ENCODE measurements at places on chromosomes 12 and 14.

GRCh38 chr12:57756406-57757341, 1.8 kb downstream of the MARCHF9 start:
- DNase-seq: no peak

- peak; percentile 14 for DNase-seq
These were observed 2.4 kb upstream of the MIPOL1 start for GRCh38 chr14:37195327-37195726.

DNA sequence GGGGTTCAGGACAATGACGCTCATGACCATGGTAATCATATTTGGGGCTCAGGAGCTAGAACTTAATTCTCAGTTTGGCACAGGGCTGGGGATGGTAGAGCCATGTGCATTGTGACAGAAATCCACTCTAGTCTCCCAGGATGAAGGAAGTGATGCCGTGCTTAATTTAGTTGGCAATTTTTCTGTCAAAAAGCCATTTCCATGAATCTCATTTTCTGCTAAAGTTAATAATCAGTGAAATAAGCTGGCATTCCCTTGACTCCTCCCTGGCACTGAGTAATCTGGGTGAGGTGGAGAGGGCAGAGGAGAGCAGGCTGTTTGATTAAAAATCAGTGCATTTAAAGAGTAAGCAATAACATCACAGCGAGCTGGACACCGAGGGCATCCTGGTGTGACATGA, 45.0 kb upstream of the GPR68 start:
- no peak for DNase-seq

GRCh38 chr12:16348435-16349130, 1.1 kb downstream of the MGST1 start:
- DNase-seq: no peak

- no peak for DNase-seq
These were observed 20.2 kb downstream of the CD163 start for GRCh38 chr12:7483343-7483742.

- no peak for DNase-seq
These were observed 13.1 kb downstream of the ZFYVE21 start for GRCh38 chr14:103728721-103729120.

- peak; percentile 67 for DNase-seq
These were observed 259.5 kb upstream of the E2F7 start for GRCh38 chr12:77324763-77325468.

GRCh38 chr14:73741876-73742519, 27.8 kb upstream of the PNMA1 start:
- DNase-seq: no peak

DNA sequence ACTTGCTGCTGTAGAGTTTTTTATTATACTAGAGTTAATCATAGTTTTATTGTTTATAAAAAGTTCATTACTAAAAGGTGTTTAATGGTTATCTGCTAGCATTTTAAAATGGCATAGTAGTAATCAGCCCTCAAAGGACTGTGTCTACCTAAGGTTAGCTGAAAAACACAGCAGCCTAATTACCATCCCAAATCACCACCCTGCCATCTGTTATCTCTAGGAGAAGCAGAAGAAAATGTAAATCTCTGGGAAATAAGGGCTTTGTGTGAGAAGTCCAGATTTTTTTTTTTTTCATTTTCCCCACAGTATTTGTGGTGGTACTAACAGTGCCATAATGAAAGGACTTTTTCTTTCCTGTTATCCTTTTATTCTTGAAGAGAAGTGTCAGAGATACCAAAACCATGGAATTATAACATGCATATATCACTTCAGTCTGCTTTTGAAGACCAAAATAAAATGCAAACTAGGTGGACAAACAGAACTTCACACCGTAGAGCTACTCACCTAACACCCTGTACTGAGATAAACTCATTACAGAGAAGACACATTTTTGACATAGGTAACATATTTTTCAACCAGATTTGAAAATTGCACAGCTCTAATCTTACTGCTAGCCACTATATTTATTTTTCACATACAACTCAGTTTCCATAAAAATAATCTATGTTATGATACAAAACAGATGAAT, 876.2 kb downstream of the C12orf50 start:
- DNase-seq: no peak

- DNase-seq: no peak
These were observed 48.4 kb upstream of the IFNG-AS1 start for GRCh38 chr12:67940780-67941243.

DNA sequence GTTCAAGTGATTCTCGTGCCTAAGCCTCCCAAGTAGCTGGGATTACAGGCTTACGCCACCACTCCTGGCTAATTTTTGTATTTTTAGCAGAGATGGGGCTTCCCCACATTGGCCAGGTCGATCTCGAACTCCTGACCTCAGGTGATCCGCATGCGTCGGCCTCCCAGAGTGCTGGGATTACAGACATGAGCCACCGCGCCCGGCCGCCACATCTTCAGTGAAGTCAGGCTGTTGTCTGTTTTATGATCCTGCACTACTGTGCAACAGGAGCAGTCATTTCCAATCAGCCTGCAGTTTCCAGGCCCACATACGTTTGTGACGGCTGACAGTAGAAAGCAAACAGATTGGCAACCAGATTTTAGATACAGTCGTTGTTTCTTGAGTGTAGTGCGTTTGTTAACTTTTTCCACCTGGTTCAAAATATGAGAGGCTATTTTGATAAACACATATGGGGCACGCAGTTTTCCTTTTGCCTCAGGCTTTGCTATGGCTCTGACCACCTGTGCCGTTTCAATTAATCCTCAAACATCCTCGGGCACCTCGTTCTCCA, 74.8 kb downstream of the LGMN start:
- DNase-seq: no peak

DNA sequence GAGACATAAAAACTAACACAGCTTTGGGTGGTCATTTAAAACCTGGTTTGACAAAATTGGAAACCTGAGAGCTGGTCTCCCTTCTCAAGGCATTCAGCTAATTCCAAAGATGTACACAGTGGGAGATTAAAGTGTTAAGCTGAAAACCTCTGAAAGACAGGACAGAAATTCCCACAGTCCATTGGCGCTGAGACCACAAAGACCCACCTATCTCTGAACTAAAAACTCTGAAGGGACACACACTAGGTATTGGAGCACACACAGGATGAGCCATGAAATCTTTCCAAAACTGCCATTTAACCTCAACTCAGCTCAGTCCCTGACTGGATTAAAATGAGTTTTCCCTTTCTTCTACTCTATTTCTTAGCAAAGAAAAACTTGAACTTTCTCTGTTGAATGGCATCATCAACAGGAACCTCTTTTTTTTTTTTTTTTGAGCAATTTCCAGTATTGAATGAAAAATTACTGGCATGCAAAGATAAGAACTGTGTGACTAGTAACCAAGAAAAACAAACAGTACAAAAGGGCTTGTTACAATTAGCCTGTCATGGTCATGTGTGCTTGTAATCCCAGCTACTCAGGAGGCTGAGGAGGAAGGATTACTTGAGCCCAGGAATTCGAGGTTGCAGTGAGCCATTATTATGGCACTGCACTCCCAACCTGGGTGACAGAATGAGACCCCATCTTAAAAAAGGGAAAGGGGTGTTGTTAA, 82.4 kb downstream of the IPO8 start:
- DNase-seq: peak; percentile 50

GRCh38 chr12:107440606-107441005, 245.0 kb upstream of the PWP1 start:
- DNase-seq: no peak

DNA sequence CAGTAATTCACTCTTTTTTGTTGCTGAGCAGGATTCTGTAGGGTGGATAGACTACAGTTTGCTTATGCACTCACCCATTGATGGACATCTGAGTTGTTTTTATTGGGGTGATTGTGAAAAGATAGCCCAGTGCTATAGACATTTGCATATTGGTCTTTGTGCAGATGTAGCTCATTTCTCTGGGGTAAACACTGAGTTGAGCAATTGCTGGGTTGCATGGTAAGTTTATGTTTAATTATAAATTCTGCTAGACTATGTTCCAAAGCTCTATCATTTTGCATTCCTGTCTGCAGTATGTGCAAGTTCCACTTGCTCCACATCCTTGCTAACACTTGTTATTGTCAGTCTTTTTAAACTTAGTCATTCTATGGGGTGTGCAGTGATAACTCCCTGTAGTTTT, 65.4 kb upstream of the RFLNA start:
- no peak for DNase-seq

- no peak for DNase-seq
These were observed 22.1 kb upstream of the KIF26A start for GRCh38 chr14:104116288-104116755.

DNA sequence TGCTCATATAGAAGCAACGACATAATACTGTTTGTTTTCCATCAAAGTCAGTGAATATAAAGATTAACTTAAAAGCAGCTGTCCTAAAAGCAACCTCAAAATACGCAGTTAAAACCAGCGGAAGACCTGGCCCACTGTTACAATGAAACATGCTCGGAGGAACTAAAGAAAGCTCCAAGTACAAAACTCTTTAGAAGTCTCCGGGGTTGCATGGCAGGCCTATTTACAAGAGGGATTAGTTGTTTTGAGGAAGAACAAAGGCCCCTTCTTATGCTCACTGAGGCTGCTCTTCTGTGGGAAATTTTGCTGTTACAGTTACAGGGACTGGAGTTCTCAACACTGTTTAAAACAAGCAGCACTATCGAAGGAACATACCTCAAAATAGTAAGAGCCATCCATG, 75.9 kb upstream of the C12orf71 start:
- DNase-seq: no peak

DNA sequence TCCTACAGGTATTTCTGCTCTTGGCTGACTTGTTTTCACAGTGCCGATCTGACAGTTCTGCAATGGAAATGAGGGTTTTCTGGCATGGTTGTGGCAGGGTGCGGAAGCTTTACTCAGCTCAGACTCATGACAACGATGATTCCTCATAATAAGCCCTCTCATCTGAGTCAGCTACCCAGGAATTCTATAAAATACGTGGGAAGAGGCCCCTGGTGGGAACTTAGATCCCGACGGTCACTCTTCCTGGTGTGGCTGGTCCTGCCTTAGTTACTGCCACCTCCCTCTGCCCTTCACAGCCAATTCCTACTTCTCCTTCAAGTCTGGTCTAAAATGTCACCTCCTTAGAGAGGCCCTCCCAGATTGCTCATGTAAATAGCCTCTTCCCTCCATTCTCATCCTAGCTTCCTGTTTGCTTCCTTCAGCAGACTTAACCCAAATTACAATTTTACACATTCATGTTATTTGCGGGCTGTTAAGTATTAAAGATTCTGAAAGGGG, 104.2 kb upstream of the MAP1LC3B2 start:
- peak; percentile 88 for DNase-seq

GRCh38 chr12:46473634-46474329, 101.2 kb upstream of the SLC38A2 start:
- DNase-seq: peak; percentile 67

- DNase-seq: peak; percentile 80
These were observed 13.7 kb downstream of the FOXJ2 start for GRCh38 chr12:8045952-8046944.

DNA sequence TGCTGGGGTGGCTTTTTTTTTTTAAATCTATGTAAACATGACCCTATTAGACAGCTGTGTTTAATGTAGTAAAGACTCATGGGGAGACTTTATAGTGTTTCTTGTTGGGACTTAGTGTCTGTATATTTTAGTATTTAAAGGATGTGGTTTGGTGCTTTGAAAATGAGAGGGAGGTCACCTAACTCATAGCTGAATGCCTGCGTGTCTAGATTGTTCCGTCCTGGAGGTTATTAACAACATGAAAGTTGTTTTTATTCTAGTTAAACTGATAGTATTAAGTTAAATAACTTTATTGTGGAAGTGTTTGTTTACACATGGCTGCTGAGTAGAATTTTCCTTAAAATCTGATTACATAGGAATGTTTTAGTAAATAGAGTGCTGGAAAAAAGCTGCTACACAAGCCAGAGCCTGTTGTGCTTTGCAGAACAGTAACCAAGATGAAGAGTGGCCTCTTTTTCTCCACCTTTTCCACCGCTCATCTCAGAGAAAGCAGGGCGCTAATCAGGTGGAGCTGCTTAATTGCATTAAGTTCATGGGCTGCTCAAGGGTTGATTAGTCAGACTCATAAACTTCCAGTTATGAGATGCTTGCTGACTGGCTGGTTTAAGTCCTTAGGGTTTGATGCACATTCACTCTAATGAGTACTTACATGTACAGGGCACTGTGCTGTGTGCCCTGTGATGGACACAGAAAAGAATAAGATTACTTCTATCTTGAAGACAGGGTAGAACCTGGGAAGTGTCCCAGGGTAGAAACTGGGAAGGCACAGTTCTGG, 62.7 kb downstream of the FBXO34 start:
- DNase-seq: no peak

DNA sequence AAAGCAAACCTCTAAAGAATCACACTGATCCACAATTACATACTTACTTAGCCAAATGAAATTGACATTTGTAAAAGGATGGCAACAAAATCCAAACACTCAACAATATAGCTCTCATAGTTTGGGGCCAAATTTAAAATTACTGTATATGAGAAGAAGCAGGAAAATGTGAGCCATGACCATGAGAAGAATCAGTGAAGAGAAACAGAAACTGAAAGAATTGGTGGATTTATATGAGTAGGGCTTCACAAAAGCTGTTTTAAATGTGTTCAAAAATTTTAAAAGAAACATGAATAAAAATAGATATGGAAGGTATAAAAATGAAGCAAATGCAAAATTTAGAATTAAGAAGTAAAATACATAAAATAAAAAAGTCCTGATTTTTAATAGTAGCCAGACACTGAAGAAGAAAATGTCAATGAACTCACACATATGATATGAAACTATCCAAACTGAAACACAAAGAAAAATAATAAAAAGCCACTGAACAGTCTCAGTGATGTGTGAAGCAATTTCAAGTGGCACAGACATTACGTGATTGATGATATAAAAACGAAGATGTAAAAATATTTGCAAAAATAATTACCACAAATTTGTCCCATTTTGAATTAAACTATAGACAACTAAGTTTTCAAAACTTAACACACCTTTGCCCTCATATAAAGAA, 87.9 kb upstream of the MDGA2 start:
- DNase-seq: no peak

- no peak for DNase-seq
These were observed 41.5 kb downstream of the IGF1 start for GRCh38 chr12:102438827-102439210.

- DNase-seq: no peak
These were observed 117.0 kb downstream of the SMOC1 start for GRCh38 chr14:69996216-69996615.

- no peak for DNase-seq
These were observed 32.5 kb upstream of the SLC6A13 start for GRCh38 chr12:295132-295531.

DNA sequence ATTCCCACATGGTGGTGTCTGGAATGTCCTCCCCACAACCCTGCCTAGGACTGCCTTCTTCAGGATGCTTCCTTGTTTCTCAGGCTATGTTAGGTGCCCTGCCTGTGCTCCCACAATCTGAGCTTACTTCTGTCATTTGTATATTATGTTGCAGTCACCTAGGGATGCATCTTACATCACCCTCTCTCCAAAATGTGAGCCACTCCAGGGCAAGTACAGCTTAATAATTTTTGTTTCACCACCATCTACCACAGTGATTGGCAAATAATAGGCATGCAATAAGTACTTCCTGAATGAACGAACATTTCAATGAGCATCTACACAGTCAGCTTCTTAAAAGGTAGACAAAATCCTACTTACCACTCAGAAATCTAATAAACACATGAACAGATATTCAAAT, 37.6 kb downstream of the ZFYVE26 start:
- DNase-seq: no peak
